ENCODE measurements at places on chromosomes 12 and 14.

- DNase-seq, result no peak
Measured at GRCh38 chr12:130428116-130428515, 90.4 kb downstream of the PIWIL1 start.

GRCh38 chr12:25755136-25755970 is 202.3 kb upstream of the LMNTD1 start:
- no peak for DNase-seq

GRCh38 chr12:50934371-50934851 is 17.9 kb upstream of the HIGD1C start:
- DNase-seq, result no peak

- DNase-seq, result no peak
Measured at GRCh38 chr14:50067723-50068495, 48.5 kb downstream of the VCPKMT start.

GRCh38 chr12:93379326-93379980 is 1.7 kb downstream of the NUDT4 start:
- no peak for DNase-seq

GRCh38 chr14:33014710-33015109 is 76.0 kb downstream of the NPAS3 start:
- DNase-seq, result no peak

DNA sequence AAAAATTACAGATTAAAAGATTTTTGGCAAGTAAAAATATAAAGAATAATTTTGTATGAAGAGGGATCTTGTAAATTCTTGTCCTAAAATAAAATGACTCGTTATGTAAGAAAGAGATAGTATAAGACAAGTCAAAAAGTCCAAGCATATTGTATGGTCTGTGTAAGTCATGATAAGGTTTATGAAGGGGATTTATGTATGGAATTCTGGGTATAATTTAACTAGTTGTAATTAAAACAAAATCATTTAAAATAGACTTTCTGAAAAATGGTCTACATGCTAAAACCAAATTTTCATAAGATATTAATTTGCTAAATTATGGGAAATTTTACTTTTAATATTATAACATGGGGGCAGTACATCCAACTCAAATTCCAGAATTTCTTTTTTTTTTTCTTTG is 17.6 kb upstream of the PEX5 start:
- no peak for DNase-seq

GRCh38 chr14:58368956-58369355 is 26.8 kb upstream of the TOMM20L start:
- DNase-seq, result no peak

Measured in activated T-helper 1 cell treated with anti-CD3 and anti-CD28 coated beads, Interleukin-2, amount 50 U/mL, for 16 hours (primary cell).